ENCODE measurements at places on chromosomes 12 and 14.

DNA sequence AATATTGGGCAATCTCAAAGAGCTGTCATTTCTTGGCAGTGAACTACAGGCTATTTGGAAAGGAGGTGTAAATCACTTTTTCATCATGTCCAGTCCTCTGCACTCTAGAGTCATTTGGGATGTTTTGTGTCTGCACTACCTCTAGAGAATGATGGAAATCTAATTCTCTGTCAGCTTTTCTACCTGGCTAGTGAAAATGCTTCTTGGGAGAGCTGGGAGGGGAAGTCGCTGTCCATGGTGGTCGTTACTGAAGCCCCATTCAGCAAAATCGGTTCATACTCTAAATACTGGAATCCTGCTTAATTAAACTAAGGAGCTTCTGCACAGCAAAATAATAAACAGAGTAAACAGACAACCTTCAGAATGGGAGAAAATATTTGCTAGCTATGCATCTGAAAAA, 251.8 kb downstream of the APAF1 start:
- DNase-seq: no peak

- no peak for DNase-seq
Observed at GRCh38 chr14:71702786-71703185, 229.4 kb upstream of the RGS6 start.

DNA sequence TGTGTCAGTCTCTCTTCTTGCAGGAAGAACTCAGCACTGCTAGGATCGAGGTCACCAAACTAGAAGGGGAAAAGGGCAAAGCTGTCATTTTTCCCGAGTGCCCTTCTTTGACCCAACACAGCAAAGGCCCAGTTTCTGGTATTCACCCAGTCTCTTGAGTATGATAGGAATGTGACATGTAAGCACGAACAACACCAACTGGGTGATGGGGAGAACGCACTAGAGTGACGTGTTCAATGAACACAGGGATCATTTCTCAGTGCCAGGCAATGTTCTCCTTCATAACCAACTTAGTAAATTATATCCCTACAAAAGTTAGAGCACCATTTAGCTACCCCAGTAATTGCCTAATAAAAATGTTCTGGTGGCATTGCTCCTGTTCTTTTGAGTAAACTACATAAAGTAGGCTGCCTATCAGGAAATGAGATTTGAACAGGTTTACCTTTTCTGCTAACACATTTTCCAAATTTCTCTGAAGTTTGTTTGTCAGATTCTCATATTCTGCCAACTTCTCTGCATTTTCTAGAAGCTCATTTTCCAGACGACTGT, 64.5 kb downstream of the NIN start:
- DNase-seq: no peak

- DNase-seq: no peak
Observed at GRCh38 chr12:53222806-53223261, 9.2 kb downstream of the RARG start.

GRCh38 chr12:3753544-3754284, 805 bp upstream of the CRACR2A start:
- no peak for DNase-seq

DNA sequence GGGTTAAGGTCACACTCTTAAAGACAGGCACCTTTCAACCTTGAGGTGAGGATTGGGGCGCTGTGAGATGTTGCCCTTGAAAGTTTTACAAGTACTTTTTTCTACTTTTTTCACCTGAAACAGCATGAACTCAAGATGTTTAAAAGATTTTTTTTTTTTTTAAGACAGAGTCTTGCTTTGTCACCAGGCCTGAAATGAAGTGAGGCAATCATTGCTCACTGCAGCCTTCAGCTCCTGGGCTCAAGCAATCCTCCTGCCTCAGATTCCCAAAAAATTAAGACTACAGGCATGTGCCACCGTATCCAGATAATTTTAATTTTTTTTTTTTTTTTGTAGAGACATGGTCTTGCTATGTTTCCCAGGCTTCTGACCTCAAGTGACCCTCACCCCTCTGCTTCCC, 243.9 kb downstream of the DIO2 start:
- no peak for DNase-seq

GRCh38 chr14:104133496-104133895, 4.9 kb upstream of the KIF26A start:
- DNase-seq: no peak

DNA sequence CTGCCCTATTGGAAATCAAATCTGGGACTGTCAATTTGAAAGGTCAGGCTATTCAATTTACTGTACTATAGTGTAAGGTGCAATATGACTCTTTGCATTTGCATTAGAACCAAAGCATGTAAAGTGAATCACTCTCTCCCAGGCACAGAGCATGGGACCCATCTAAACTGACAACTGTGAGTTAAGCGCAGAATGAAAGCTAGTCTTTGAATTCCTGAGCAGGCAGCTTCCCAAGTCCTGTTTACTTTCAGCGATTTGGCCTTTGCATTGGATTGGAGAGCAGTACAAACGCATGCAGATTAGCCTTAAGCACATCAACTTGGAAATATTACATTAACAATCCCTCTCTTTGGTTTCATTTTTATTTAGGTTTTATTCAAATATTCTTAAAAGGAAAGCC, 74.6 kb downstream of the RERG start:
- no peak for DNase-seq

- no peak for DNase-seq
Observed at GRCh38 chr12:112185093-112185923, 59.9 kb downstream of the TRAFD1 start.

DNA sequence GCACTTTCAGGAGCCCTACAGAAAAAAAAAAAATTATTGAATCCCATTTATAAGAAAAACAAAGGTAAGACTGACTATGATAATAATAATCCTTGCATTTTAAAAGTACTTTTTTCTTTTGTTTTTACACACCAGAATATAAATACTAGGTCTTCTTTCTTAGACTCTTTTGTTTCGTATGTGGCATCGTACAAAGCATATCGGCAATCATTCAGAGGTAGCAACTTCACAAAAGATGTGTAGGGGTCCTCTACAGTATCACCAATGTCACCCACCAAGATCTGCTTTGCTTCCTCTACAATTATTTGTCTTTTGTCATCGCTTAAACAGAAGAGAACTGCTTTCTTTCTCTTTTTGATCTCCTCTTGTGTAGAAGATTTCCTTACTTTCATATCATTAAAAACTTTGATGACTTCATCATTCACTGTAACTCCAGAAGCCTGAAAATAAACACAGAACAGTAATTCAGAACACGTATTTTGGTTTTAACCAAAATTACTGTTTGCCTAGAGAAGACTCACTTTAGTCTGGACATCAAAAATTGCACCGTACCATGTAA, 1.2 kb downstream of the CFL2 start:
- peak; percentile 1 for DNase-seq

DNA sequence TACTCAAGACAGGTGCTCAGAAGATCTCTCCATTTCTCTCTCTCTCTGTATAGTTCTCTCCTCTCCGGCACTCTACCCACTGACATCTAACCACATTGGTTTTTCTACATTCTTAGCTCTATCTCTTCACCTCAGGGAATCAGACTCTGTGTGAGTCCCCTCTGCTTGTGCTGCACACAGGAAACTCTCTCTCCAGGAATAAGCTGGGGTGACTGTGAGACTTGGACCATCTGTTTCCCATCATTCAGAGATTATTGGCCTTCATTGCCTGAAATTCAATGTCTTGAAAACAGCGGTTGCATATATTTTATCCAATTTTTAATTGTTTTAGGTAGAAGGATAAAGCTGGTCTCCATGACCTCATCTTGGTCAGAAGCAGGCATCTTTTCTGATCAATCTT, 105.0 kb downstream of the SLC35F4 start:
- no peak for DNase-seq

DNA sequence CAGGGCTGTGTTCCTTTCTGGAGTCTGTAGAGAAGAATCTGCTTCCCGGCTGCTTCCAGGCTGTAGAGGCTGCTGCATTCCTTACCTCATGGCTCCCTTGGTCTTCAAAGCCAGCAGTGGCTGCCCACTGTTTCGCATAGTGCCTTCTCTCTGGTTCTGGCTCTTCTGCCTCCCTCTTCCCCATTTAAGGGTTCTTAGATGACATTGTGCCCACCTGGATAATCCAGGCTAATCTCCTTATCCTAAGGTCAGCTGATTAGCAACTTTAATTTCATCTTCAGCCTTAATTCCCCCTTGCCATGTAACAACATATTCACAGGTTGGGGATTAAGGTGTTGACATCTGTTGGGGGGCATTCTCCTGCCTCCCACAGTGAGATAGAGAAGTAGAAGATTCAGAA, 208.6 kb upstream of the TMTC1 start:
- DNase-seq: no peak

DNA sequence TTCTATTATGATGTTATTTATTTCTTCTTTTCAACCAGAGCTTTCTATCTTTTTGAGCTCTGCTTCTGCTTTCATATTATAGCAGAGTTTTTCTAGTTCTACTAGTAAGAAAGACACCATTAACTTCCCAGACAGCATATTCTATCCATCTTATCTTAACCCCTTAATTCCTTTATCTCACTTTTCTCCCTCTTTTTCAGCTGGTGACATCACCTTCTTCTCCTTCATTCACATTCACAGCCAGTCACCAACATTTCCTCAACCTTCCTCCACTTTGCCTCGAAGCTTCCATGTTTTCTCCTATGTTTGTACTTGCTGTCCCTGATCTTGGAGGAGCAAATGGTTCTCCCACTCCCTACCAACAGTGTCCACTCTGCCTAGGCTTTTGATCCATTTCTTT, 3.5 kb upstream of the CSRP2 start:
- no peak for DNase-seq

DNA sequence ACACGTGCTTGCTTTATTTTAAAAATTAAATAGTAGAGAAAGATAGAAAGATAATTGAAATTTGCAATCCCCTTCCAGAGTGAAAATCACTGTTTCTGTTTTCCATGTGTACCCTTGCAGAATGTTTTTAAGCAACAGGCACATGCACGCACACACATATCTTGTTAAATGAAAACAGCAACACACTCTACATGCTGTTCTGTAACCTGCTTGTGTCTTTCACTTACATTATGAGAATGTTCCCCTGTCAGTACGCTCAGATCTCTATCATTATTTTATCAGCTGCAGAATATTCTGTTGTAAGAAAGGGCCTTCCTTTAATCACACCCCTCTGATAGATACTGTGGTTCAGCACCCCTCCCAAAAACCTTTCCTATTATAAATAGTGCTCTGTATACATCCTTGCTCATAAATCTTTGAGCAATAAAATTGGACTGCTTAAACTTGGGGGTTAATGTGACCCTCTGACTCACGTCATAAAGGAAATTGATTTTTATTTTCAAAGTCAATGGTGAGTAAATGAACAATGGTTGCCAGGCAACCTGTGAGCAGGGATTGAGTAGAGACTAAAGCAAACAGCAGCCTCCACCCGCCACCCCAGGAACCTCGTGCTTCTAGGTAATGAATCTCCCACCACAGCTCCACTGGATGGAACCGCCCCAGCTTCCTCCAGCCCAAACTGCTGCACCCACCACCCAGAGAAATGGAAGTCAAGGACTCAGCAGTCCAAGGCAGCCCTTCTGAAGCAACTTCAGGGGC, 31.9 kb upstream of the CHGA start:
- DNase-seq: no peak

DNA sequence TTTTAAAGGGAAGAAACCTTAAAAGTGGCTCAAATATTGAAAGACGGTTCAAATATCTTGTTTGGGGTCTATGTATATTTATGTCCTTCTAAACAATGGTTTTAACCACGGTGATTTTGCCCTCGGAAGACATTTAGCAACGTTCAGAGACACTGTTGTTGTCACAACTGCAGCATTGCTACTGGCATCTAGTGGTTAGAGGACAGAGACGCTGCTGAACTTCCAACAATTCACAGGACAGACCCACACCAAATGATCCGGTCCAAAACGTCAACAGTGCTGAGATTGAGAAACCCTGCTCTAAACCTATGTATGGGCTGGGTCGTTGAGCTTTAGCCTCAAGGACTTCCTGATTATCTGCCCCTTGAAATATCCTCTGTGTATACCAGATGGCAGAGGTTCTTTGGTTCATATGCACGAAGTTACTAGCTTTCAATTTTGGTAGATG, 1.7 kb downstream of the ANGEL1 start:
- DNase-seq: no peak

GRCh38 chr12:120733574-120733973, 7.9 kb downstream of the ACADS start:
- no peak for DNase-seq

GRCh38 chr12:41362510-41362909, 174.4 kb downstream of the PDZRN4 start:
- DNase-seq: no peak

DNA sequence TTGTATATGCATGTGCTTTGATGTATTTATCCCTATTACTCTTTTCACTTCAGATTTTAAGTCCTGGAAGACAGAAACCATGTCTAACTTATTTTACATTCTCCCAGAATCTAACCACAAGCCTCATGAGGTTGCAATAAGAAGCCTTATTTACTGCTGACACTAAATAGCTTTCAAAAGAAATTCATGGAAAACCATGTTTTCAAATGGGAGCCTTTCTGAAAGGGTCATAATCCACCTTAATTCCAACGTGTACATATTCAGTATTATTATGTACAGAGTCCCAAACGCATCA, 34.4 kb downstream of the CORO1C start:
- DNase-seq: no peak

- no peak for DNase-seq
Observed at GRCh38 chr14:35378425-35379233, 25.9 kb downstream of the NFKBIA start.

- no peak for DNase-seq
Observed at GRCh38 chr14:96634896-96635295, 132.7 kb downstream of the PAPOLA start.

- no peak for DNase-seq
Observed at GRCh38 chr12:3081886-3082285, 4.7 kb downstream of the TSPAN9 start.

DNA sequence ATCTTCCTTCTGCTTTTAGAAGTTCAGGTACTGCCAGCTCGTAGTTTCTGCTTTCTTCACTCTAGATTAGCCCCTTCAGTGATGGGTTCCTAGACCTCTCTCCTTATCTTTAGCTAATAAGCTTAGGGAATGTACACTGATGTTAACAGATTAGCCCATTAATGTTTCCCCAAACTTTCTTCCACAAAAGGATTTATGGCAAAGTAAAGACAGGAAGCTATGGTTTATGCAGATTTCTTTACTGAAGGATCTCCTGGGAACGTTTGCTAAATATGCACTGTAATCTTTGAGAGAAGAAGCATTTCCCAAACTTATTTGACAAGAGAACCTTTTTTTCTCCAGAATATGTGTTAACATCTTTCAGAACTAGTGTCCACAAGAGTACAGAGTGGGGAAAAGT, 4.2 kb downstream of the SOCS4 start:
- no peak for DNase-seq

All from naive thymus-derived CD8-positive, alpha-beta T cell (primary cell).